Activated T-cell treated with anti-CD3 and anti-CD28 coated beads for 24 hours (primary cell): ENCODE measurements at places on chromosomes 11 and 22.

- DNase-seq: no peak
Observed at GRCh38 chr11:14269692-14270573, 89.0 kb downstream of the RRAS2 start.

DNA sequence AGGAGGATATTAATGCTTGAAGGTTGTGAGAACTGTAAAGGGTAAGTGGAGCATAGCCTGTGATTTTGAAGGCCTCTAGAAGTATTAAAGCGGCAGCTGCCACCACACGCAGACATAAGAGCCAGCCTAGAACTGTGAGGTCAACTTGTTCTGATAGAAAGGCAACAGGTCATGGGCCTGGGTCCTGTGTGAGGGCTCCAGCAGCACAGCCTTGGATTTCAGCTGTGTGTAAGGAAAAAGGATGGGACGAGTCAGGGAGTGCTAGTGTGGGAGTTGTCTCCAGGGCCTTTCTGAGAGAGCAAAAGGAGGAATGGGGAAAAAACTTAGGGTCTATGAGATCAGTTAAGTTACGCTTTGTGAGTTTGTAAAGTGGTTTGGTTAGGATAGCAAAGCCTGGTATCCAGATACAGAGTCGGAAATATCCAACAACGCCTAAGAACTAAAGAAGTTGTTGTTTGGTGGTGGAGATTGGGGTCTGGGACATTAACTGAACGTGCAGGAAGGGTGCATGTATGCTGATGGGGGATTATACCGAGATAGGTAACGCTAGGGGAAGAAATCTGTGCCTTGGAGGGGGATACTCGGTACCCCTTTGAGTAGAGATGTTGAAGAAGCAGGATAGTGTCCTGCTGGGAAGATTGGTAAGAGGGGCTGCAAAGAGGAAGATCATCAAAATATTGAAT, 17.4 kb upstream of the ANO1 start:
- no peak for DNase-seq

DNA sequence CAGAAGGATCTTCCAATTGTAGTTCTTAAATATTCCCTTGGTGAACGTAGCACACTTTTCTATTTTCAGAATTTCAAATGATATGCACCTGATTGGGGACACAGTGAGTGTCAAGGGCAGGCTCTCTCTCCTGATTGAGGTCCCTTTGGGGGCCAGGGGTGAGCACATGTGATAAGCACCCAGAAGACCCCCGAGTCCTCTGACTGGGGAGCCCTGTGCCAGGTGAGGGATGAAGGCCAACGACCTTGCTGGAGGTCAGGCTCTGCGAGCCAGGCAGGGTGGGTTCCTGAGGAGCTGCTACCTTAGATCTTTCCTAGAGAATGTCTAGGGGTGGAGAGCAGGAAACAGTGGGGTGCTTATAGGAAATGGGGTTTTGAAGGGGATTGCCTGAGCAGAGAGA, 1253.9 kb downstream of the BRD1 start:
- DNase-seq: no peak

GRCh38 chr11:911031-911889, 650 bp upstream of the CHID1 start:
- peak; percentile 32 for DNase-seq

DNA sequence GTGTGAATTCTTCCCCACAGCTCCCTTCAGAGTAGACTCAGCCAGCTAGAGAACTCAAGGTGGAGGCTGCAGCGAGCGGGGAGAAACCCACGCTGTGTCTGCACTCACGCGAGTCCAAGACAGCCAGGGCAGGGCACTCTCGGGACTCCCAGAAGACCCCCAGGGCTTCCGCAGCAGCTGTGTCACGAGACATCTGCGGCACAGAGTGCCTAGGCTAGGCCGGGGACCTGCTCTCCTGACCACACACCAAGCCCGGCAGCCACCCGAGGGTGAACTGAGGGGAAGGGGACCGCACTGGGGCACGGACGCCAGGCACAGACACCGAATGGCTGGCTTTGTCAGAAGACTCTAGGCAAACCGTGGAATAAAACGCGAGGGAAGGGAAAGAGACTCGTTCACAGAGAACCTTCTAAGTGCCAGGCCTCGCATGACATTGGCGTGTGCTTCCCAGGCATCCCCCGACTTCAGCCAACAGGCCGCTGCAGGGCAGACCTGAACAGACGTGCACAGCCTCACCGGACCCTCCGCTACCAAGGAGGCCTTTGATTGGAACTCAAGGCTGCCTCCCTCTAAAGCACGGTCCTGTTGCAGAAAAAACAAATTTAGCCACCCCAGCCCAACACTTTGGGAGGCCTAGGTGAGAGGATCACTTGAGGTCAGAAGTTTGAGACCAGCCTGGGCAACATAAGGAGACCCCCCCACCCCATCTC, 18.2 kb upstream of the MOB2 start:
- DNase-seq: no peak

DNA sequence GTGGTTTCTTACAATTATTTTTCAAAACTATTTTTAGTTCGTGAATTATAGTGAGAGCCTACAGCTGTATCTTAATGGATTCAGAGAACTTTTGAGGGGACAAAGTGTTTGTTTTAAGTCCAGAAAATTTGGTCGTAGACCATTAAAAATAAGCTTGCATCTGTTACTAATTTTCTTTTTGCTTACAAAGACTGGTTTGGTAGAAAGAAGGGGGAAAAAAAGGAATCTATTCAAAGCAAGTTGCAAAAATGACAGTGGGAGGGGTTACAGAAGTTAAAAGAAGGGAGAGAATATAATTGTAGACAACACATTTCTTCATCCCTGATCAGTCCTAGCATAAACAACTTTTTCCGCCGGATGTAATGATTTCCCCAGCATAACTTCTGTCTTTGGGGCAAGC, 72.1 kb downstream of the AMOTL1 start:
- no peak for DNase-seq

- DNase-seq: no peak
Observed at GRCh38 chr22:40387746-40388145, 17.4 kb downstream of the SGSM3 start.
